ENCODE measurements at places on chromosomes 2 and 18. TPM values are rescaled to one million over a fixed set of nuclear protein-coding genes. Genes with fewer than 3 reads are reported as not detected.
A peak's percentile ranks its signal among the peaks of the same experiment; 100 is the strongest.

Gene IL36RN
- not detected for total RNA-seq

Gene AQP12B
- total RNA-seq, result not detected

Gene CDC42EP3
- total RNA-seq, result 34.7 TPM

Gene EPAS1
- 41.5 TPM for total RNA-seq

Gene IL1A
- total RNA-seq, result 0.90 TPM

Gene RIT2
- total RNA-seq, result not detected

Gene ABCG5
- not detected for total RNA-seq

Gene B3GNT2
- total RNA-seq, result 14.2 TPM

Gene GRP
- total RNA-seq, result not detected

Gene CLEC4F
- not detected for total RNA-seq

Gene GRHL1
- total RNA-seq, result 1.3 TPM

Gene KHK
- 1.7 TPM for total RNA-seq

DNA sequence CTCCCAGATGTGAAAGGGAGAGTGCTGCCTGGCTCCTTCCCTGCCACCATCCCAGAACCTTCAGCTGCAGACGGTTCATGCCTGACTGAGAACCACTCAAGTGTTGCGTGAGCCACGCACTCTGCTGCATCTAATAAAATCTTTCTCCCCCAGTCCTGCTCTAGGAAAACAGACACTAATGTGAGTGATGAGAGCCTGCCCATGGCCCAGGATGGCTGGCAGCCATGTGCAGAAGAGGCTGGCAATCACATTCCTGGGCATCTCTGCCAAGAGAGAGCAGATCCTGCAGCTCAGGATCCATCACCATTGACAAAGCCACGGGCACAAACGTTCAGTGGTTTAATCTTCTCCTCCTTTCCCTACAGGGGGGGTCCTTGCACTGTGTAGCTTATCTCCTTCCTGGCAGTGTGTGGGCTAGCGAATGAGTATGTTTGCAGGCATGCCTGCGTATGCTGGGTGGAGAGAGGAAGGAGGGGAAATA lies 477.5 kb downstream of the SLC4A3 start:
- peak; percentile 95 for DNase-seq

DNA sequence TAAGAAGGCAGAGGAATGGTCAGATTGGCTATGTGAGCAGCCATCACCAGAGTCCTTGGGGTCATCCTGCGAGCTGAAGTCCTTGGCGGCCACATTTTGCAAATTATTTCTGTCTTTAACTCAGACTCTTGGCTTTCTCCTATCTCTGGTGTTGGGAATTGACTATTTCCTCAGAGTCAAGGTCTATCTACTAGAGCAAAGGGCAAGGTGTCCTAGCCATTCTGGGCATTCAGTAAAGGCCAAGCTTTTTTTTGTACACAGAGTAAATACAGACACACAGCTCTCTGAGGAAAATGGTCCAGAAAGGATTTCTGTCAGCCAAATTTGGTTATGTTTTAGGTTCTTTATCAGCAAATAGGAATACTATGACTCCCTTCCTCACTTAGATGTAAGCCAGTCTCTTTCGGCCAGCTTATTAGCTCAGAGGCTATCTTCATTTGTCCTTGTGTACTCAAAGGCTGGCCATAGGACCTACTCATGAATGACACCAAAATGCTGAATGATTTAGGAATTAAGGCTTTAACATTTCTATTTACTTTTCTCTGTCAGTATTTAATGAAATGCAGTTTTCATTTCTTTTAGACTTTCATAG lies 146.5 kb downstream of the CNTNAP5 start:
- no peak for DNase-seq

- DNase-seq, result no peak
Measured at GRCh38 chr18:32333781-32334180, 136.9 kb downstream of the GAREM1 start.

- DNase-seq, result no peak
Measured at GRCh38 chr18:72206814-72207213, 337.3 kb downstream of the CBLN2 start.

- no peak for DNase-seq
Measured at GRCh38 chr18:37662099-37662498, 96.5 kb upstream of the CELF4 start.

- no peak for DNase-seq
Measured at GRCh38 chr2:194077366-194077765, 1579.7 kb upstream of the SLC39A10 start.

DNA sequence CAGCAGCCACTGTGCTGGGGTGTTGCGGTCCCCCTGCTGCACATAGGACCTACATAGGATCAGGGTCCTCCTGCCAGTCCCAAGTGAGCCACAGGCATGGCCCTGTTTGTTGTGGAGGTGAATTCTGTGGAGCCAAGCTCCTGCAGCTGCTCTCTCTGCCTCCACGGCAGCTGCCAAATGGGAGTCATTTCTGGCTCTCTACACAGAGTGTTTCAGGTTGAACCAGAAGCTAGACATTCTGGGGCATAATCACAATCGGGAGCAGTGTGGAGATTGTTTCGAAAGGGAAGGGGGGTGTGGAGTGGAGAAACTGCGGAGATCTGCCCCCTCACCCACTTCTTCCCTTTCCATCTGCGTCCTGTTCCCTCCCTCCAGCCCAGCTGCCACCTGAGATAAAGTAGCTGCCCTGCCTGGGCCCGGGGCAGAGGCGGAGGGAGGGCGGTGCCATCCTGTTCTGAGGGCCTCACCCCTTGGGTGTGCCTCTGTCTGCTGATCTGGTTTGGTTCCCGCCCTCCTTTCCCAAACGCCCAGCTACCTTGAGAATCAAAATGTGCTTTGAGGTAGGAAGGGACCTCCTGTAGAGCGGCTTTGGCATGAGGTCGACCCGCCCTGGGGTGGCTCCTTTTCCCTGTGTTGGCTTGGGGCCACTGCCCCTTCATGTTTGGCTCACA lies 139.4 kb downstream of the WDSUB1 start:
- no peak for DNase-seq

GRCh38 chr2:218370410-218371063 lies 11.5 kb upstream of the SLC11A1 start:
- peak; percentile 48 for DNase-seq

DNA sequence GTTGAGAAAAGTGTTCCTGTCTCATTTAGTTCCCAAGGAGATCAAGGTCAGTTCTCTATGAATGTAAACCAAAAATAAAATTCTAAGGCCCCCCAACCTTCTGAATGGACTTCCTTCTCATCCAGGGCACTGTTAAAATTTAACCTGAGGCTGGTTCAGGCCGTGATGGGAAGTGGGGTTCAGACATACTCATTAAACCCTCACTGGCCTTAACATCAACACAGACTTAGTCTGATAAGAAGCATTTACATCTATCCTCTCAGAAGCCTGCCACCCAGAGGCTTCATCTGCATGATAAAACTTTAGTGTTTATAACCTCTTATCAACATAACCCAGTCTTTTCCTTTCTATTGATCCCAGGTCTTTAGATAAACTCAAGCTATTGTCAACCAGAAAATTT lies 22.4 kb downstream of the ITSN2 start:
- DNase-seq, result no peak

DNA sequence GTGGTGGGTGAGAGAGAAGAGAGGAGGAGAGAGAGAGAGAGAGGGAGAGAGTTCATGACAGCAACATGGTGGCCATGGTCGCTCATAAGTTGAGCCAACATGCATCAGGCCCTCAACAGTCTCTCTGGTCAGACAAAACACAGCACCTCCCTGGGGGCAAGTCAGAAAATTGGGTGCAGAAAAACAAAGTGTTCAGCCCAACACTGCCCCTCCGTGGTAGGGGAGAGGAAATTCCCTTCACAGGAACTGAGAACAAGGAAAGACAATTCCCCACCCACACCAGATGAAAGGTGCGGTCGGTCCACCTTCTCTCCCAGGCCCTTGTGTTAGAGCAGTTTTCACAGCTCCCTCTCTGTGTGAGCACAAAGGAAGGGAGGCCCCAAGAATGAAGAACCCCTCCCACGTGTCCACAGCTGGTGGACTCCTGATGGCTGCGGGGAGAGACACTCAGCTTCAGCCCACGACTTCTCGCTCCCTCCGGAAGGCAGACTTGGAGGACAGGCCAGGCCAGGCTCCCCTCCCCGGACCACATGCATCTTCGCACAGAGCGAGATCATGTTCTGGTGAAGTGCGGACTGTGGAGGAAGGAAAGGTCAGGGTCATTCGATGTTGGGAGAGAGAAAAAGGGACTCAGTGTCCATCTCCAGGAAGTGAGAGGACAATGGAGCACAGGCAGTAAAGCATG lies 181.7 kb downstream of the ANAPC1 start:
- peak; percentile 75 for DNase-seq

- no peak for DNase-seq
Measured at GRCh38 chr2:43776324-43776723, 2.5 kb downstream of the DYNC2LI1 start.

DNA sequence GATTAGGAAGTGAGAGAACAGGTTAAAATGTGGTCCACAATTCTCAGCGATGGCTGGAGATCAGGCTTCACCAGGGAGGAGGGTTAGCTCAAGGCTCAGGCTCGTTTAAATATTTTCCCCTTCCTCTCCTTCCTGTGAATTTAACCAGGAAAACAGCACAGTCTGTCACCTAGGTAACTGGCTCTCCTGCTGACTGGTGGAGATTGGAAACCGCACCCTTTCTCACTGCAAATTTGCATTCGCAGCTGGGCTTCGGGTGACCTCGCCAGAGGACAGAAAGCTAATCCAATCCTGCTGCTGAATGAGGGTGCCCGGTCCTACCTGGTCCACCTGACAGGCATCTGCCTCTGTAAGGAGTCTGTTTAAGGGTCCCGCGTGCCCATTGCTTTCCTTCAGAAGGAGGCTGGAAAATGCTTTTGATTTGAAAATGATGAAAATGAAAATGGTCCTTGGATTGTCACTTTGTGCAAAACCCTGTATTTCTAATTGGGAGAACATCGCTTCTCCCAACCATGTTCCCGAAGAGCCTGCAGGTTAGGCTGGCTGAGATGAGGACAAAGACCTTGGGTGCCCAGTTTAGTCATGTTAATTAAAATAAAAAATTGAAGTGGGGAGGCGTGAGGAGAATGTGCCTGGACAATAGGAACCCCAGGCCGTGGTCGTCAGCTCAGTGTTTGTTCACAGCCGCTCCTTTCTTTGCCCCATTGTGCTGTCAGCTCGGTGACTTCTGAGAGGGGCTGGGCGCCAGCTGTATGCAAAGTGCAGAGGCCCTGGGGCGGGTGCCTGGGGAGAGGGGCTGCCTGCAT lies 43.4 kb upstream of the MTCL1 start:
- peak; percentile 40 for DNase-seq

- DNase-seq, result peak; percentile 51
Measured at GRCh38 chr2:221480163-221480562, 91.9 kb downstream of the EPHA4 start.

- DNase-seq, result no peak
Measured at GRCh38 chr2:122736279-122736678, 980.8 kb downstream of the TSN start.

DNA sequence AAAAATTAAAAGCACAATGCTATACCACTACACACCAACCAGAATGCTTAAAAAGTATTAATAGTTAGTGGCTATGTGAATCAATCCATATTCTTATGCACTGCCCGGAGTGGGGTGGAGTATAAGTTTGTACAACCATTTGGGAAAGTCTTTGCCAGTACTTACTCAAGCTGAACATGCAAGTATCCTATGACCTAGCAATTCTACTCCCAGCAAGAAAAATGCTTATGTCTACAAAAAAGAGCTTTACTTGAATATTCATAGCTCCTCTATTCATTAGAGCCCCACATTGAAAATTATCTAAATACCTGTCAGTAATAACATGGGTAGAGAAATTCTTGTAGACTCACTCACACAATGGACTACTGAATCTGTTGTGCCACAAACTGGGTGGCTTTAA lies 21.4 kb upstream of the CNOT11 start:
- no peak for DNase-seq

GRCh38 chr2:85243101-85244072 lies 84.4 kb downstream of the TGOLN2 start:
- DNase-seq, result no peak
